ENCODE measurements at places on chromosomes 12 and 14. TPM values are rescaled to one million over a fixed set of nuclear protein-coding genes. Genes with fewer than 3 reads are reported as not detected.

- DNase-seq, result no peak
Measured at GRCh38 chr12:121133838-121134237, 1.2 kb downstream of the P2RX7 start.

- peak; percentile 57 for DNase-seq
Measured at GRCh38 chr12:7608184-7608911, 57.4 kb downstream of the APOBEC1 start.

DNA sequence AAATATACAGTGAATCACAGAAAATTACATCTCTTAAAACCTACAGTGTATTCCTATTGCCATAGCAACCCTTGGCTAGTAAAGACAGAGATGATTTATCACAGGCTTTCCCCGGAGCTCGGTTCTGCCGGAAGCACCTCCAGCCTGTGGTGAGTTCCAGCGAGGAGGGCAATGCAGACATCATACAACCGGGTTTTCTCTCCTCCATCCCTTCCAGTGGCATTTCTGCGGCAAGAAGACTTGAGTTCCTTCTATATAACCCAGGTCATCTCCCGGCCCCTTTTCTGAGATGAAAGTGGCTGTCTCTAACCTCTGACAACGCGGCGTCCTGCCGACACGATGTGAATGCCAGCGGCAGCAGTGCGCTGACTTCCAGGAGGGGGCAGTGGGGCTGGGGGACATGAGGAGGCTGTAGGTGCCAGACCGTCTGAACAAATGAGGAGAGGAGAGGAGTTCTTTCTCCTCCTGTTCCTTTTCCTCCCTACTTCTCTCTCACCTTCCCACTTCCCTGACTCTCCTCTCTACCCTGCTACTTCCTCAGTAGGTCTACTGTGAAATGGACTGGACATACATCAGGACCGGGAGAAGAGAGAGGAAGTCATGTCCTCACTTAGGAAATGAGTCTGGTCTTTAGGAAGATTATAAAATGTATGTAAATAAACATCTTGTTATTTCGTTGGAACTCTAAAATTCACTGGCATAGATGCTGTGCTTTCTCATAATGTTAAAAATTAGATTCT lies 68.6 kb upstream of the MAX start:
- DNase-seq, result peak; percentile 25

DNA sequence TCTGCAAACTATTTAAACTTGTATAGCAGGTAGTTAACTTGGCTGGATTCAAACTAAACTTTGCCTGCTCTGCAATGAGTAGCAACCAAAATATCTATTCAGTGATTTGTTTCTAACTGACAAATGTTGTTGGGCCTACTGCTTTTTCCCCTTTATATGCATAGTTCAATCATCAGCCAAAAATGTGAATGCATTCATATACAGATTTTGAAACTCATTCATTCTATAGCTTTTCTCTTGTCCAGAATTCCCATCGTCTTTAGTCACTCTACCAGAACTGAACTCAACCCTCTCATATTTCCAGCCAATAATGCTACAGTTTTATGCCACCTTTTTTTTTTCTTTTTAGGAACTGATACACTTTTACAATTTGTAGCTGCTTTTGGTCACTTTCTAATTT lies 599.8 kb downstream of the RPL10L start:
- DNase-seq, result no peak

DNA sequence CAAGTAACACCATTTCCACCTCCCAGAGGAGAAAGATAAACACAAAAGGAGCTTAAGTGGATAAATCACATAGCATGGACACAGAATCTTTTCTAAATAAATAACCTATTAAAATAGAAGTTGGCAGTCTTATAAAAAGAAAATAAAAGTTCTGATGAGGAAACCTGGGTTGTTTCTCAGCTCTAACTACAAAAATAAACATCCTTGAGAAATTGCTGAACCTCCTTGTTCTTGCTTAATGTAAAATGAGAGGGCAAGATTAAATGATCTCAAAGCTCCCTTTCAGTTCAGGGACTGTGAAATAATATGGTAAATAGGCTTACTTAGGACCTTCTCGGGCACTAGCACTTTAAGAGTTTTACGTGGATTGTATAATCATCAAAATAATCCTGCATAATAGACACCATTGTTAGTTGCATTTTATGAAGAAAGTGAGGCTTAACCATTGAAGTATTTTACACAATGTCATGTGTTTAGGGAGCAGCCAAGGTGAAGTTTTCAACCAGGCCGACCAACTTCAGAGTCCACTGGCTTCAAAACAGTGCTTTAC lies 214.0 kb upstream of the NOVA1 start:
- DNase-seq, result no peak

GRCh38 chr14:22168092-22168955 lies 420.7 kb downstream of the DAD1 start:
- DNase-seq, result no peak

- no peak for DNase-seq
Measured at GRCh38 chr14:100132903-100133510, 26.4 kb downstream of the DEGS2 start.

DNA sequence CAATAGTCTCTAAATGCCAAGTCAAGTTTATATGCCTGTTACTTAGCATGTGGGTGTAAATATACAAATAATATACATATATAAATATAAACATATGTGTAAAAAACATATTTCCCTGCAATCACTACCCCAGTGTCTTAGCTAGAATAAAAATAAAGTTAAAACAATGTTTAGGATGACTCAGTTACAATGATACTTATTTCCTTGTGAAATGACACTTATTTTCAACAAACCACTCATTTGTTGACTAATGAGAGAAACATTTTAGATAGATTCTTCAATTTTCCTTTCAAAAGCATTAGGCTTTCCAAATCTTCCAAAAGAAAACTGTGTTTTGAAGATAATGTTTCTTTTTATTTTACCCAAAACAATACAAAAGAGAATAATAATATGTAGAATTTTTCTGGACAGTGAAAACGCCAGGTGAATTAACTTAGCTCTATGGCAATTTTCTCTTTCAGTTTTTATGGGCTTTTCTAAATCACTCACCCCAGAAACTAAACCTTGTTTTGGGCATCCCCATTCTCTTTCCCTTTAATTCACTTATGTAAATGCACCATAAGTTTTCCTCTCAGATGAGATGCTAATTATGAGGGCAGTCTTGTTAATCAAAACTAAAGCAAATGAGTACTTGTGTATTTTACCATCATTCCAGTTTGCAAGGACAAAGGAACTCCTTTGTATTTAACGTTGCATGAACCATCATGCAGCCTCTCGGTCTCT lies 465.9 kb downstream of the BCAT1 start:
- DNase-seq, result peak; percentile 8

GRCh38 chr14:96567289-96567899 lies 65.2 kb downstream of the PAPOLA start:
- peak; percentile 32 for DNase-seq

DNA sequence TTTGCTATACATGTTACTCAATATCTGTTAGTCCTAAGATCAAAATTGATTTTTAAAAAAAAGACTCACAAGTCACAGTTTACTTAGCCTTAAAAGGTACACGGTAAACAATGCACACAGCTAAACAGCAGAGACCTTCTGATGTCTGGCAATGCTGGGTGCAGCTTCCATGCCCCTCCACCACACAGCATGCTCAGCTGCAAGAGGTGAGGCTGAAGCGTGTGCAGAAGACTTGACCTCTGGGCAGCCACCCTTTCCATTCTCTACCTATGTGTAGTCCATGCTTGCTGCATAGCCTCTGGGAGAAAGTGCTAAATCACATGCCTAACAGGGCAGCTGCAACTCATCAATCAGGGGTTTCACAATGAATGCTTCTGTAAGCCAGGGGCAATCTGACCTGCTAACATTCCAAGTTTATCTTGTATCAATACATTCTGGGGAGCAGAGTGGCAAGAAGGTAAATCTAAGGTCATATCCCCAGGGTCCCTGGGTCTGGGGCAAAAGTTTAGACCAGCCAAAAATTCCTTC lies 44.5 kb upstream of the AMN1 start:
- DNase-seq, result no peak

DNA sequence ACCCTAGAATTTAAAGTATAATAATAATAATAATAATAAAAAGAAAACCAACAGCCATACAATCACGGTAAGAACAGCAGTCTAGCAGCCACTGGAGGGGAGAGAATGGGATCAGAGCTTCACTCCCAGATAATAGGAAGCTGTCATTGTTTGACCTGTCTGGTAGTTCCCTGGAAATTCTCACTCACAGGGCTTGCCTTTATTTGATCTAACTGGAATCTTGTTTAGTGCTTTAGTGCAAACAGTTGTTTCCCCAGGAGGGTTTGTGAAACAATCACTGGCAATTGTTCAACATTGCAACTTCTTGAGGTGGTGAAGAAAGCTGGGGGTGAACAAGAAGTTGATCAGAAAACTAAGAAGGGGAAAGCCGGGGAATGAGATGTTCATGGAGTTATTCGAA lies 68.7 kb upstream of the PTCSC3 start:
- no peak for DNase-seq

- peak; percentile 67 for DNase-seq
Measured at GRCh38 chr12:98399532-98399931, 115.9 kb upstream of the TMPO start.

DNA sequence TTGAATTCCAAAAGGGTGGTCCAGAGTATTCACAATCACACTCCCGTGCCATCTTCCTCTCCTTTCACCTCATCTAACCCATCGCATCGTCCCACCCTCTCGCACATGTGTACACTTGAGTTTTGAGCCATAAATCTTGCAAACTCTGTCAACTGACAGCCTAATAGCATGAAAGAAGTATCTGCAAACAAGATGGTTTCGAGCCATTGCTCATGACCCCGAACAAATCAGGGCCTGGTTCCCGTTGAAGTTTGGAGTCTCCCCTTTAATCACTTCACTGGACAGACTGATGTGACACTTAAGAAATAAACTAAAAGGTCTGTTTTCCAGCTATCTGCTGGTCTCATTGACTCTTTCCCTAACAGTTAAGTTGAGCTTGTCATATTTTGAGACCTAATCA lies 223.6 kb upstream of the SOX5 start:
- DNase-seq, result no peak

- DNase-seq, result no peak
Measured at GRCh38 chr12:106188256-106188655, 49.5 kb upstream of the NUAK1 start.

DNA sequence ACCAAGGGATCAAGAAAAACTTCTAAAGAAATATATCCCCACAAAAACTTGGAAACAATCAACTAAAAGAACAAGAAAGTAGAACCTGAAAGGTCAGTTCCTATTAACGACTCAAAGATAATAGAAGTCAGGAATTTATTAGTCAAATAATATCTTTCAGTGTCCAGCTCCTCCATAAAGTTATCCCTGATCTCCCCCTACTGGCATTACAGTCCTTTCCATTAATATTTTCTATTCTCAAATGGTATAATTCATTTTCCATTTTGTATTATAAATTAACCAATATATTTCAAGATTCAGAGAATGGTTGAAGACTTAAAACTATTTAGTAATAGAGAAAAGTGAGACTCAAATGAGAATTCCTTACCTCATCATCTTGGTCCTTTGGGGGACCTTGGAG lies 11.6 kb upstream of the SUPT16H start:
- no peak for DNase-seq

- DNase-seq, result no peak
Measured at GRCh38 chr12:76176940-76177339, 92.5 kb upstream of the NAP1L1 start.

- DNase-seq, result no peak
Measured at GRCh38 chr14:20460458-20461224, 593 bp downstream of the PIP4P1 start.

DNA sequence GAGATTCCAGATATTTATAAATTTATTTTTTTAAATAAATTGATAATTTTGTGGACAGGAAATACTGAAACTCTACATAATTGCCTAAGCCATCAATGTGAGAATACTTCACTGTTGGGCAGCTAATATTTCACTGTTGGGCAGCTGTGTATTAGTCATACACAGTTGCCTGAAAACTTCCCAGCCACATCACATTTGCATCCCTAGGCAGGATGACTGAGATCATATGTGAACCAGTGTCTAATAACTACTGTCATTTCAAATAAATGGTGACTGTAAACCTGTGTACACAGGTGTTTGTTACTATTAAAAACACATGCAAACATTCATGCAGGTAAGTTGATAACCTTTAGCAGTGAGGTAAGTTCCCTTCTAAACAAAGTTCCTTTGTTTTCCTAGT lies 43.9 kb downstream of the TMTC3 start:
- DNase-seq, result peak; percentile 88

DNA sequence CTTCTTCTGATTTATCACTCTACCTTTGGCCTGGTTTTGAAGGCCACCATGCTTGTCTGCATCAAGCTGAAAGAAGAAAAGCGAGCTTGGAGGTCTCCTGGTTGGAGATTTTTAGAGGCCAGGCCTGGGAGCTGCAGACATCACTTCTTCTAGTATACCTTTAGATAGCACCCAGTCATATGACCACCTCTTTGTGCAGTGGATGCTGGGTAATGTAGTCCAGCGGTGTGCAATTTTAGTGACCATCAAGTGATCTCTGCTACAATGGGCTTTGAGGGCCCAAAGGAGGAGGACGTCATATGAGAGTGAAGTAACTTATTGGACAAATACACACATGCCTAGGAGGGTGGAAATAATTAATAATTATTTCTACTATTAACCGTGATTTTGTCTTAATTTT lies 15.2 kb upstream of the WNT5B start:
- DNase-seq, result no peak

- no peak for DNase-seq
Measured at GRCh38 chr14:63727231-63727735, 582 bp downstream of the SGPP1 start.

DNA sequence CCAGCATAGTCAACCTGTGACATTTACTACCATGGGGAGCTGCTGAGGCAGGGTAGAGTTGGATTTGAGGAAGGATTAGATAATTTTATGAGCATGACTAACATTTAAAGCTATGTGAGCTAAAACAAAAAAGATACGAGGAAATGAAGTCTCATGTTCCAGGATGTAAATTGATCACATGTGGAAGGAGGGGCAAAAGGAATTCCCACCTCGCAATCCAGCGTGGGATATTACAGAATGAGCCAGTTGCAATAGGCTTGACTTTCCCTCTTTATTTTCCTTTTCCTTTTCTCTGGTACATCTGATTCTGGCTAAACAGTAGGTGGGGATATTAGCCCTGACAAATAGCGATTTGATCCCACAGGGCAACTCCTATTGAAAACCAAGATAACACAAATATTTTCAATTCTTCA lies 214.9 kb upstream of the HMGA2 start:
- peak; percentile 88 for DNase-seq

DNA sequence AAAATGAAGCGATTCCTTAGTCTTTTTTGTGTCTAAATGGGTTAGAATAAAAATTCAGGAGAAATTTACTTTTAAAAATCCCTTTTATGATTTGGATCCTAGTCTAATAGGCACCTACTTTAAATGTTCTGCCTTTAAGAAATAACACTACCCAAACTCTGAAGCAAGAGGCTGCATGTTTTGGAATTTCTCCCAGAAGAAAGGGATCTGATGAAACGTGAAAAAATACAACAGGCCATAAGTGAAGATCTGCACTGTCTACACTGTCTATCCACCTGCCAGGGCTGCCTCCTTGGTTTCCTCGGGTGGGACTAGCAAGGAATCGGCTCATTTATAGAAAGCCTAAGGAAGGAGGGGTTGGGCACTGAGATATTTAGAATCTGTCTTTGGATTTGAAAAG lies 22.1 kb downstream of the ACVR1B start:
- no peak for DNase-seq

The GALNT16 gene
- total RNA-seq, result not detected

The KIF5A gene
- total RNA-seq, result 0.26 TPM

The ST8SIA1 gene
- total RNA-seq, result 0.13 TPM

The PPP1R36 gene
- total RNA-seq, result 1.1 TPM

The ADAMTS20 gene
- total RNA-seq, result not detected

The ANKRD33 gene
- total RNA-seq, result not detected

The SLC4A8 gene
- 0.26 TPM for total RNA-seq

The MGST1 gene
- 87.7 TPM for total RNA-seq

The GCN1 gene
- 75.8 TPM for total RNA-seq

The AKAP5 gene
- total RNA-seq, result 0.13 TPM

The ADAM21 gene
- 0.13 TPM for total RNA-seq

The ERBB3 gene
- total RNA-seq, result 21.1 TPM

The TAS2R20 gene
- 2.0 TPM for total RNA-seq

The SMIM41 gene
- 0.13 TPM for total RNA-seq

Measured in bronchial epithelial cell (primary cell).